T-helper 9 cell (primary cell): ENCODE measurements at places on chromosomes 7 and 10.

- no peak for DNase-seq
Observed at GRCh38 chr10:58704671-58705141, 192.0 kb downstream of the BICC1 start.

DNA sequence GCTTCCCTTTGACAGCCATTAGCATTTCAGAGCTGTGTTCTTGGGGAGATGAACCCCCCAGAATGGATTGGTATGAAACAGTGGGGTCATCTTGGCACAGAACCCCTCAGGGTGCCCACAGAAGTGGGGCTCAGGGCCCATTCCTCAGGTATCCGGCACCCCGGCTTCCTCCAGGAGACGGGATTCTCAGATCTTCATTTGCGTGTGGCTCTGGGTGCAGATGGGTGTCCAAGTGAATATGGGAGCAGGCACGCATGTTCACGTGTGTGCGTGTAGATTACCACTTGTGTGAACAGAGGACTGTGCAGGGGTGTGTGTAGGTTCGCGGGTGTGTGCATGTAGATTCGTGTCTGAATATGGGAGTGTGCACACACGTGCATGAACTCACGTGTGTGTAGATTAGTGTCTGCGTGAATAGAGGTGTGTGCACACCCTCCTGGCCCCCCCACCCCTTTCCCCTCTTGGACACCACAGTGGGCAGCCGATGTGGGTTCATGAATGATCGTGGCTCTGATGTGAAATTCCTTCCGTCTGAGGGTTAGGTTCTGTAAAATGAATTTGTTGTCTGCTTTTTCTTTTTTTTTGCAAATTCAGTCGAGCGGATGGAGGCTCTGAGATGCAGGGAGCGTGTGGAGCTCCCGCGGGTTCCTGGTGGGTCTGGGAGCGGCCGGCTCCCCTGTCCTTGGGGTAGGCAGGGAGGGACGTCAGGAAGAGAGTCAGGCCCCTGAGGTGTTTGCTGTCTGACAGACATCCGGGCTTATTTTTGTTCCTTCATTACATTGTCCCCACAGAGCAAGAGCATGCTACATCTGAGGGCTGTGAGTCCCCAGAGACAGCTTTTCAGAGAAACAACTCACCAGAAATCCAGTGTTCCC is 7.4 kb downstream of the ELFN1 start:
- no peak for DNase-seq

DNA sequence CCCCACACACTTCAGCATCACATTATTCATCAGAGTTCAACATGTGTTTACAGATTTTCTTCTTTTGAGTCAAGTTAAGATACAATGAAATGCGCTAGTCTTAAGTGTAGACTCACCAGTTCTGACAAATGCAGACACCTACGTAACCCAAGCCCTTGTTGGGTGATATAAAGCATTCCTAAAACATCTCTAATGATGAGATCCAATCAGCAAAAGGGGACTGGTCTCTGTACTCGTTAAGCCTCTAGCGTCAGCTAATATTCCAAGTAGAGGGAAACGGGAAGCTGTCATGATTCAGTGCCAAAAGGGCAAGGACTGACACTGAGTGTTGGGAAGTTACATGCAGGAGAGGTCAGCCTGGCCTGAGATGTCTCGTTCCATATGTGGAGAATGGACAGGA is 38.7 kb upstream of the TRIL start:
- no peak for DNase-seq

DNA sequence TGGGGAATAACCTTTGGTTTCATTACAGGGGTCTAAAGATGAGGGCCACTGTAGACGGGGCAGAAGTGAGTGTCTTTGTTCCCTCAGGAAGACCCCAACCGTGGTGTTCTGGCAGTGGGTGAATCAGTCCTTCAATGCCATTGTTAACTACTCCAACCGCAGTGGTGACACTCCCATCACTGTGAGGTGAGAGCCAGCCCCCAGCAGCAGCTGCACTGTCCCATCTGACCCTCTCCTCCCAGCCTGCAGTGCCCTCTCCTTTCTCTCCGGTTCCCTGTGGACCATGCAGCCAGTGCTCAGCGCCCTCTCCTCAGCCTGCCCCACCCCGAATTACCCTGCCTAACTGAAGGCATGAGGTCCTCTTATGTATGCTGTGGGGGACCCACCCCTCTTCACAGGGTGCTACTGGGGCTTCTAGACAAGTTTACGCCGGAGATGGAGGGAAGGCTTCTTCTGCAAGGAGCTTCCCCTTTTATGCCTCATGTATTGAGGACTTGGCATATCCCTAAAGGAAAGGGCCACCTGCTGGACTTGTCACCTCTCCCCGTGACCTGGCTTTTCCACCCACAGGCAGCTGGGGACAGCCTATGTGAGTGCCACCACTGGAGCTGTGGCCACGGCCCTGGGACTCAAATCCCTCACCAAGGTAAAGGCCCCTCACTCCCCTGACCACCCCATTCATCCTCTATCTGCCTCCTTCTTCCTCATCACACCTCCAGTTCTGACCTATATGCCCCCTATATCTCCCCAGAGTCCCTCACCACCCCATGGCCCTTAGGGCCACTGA is 5.1 kb downstream of the SFXN3 start:
- no peak for DNase-seq

DNA sequence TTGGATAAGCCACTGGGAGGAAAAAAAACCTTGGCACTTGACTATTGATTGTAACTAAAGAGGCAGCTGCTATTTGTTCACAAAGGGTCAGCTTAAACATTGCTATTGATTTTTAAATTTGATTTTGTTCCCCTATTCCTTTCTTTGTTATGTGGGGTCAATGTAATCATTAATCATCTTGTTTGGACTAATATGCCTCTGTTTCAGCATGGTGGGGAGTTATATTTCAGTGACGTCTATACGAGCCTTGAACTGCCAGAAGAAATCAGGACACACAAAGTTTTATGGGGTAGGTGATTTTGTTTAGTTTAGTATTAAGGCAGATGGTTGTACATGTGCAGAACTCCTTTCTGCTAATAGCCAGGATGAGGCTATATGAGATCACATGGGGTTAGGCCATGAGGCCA is 7.5 kb downstream of the AS3MT start:
- DNase-seq, result no peak

GRCh38 chr10:115941361-115941771 is 331.6 kb downstream of the GFRA1 start:
- no peak for DNase-seq
